ENCODE measurements at places on chromosomes 12 and 14.

DNA sequence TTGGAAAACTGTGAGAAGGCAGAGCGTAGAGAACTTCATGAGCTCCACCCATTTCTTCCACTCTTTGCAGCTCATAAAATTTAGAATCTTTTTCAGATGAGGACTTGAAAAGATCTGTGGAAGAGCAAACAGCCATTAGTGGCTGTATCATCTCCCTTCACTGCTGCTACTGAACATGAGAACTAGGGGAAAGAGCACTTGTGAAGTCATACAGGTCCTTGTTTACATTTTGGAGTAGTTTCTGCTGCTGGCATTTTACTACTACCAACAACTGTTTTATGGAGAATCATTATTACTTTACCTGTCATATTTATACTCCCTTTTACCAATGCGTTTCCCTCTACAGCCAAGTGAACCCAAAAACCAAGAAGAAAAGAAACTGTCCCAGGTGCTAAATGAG is 41.0 kb downstream of the RPGRIP1 start:
- DNase-seq, result no peak

DNA sequence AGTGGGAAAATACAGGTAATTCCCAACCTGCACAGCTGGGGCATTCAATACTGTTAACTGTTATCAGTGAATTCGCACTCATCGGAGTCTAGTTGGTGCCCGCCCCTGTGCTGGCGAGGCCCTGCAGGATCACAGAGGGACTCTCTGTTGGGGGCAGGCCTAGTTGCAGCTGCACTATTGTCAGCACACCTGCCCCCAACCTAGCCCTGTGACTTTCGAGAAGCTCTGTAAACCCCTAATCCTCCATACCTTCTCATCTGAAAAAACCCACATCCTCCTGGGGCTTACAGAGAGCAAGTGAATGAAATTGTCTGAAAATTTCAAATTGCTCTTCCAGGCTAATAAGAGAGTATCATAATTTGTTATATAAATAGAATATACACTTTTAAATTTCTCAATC is 132.2 kb upstream of the NUDT4 start:
- no peak for DNase-seq

- no peak for DNase-seq
Measured at GRCh38 chr14:72577521-72577920, 316.4 kb downstream of the DPF3 start.

GRCh38 chr12:10140001-10140400 is 10.0 kb upstream of the CLEC7A start:
- peak; percentile 49 for DNase-seq

DNA sequence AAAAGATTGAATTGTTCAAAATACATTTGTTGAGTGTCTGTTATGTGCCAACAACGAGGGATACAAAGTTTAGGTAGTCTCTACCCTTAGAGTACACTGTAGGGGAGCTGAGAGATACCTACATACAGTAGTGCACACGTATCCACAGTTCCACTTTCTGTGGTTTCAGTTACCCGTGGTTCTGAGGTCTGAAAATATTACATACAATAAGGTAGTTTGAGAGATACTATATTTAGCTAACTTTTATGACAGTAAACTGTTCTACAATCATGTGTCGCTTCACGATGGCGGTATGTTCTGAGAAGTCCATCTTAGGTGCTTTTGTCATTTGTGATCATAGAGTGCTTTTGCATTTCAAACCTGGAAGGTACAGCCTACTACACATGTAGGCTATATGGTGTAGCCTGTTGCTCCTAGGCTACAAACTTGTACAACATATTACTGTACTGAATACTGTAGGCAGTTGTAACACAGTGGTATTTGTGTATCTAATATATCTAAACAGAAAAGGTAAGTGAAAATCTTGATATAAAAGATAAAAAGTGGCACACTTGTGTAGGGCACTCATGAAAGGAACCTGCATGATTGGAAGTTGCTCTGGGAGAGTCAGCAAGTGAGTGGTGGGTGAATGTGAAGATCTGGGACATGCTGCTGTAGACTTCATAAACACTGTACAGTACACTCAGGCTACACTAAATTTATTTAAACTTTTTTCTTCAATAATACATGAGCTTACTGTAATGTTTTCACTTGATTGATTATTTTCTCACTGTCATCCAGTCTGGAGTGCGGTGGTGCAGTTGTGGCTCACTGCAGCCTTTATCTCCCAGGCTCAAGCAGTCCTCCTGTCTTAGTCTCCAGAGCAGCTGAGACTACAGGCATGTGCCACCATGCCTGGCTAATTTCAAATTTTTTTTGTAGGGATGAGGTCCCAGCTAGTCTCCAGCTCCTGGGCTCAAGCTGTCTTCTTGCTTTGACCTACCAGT is 4.0 kb downstream of the CPSF6 start:
- no peak for DNase-seq

- DNase-seq, result no peak
Measured at GRCh38 chr14:61526405-61527312, 168.7 kb upstream of the HIF1A start.

DNA sequence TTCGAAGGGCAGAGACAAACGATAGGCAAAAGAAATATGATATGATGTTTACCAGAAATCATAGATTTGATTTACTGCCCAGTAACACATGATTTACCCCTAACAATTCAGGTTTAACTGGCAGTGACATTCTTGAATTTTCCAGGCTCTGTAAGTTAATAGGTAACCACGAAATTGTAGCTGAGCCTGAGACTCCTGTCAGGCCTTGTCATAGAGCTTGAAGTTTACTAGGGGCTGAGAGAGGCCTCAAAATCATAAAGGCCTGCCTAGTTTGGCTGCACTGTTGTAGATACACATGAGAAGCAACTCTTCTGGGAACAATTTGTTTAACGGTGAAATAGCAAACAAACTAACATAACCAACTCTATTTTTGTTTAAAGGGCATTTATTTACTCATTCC is 3.3 kb downstream of the ERP27 start:
- peak; percentile 19 for DNase-seq

DNA sequence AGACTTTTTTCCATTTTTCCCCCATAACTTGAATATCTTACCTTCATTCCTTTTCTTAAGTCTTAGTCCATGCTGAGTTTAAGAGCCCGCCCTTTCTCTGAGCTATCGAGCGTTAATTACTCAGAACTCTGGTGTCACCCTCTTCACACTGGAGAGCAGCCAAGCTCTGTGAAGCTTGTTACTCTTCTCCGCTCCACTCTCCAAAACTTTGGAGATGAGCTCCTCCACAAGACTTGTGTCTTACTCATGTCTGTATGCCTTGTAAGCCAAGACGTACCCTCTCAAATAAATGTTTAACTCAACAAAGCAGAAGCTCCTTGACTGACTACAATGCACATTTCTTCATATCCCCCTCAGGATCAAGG is 54.7 kb downstream of the DICER1 start:
- DNase-seq, result no peak

GRCh38 chr14:71852181-71852580 is 80.0 kb upstream of the RGS6 start:
- no peak for DNase-seq

GRCh38 chr14:74863274-74863673 is 12.7 kb downstream of the PROX2 start:
- DNase-seq, result no peak

DNA sequence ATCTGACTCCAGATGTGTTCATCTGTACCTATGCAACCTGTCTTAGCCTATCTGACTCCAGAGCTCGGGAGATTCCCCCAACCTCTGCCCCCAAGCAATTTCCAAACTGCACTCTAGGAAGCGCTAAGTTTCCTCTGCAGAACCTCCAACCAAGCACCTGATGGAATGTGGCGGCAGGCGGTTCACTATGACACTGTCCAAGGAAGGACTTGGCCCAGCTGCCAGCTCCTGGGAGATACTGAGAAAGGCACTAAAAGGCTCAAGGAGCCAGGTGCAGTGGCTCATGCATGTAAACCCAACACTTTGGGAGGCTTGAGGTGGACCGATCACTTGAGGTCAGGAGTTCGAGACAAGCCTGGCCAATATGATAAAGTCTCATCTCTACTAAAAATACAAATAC is 244.0 kb downstream of the BCL11B start:
- DNase-seq, result no peak

DNA sequence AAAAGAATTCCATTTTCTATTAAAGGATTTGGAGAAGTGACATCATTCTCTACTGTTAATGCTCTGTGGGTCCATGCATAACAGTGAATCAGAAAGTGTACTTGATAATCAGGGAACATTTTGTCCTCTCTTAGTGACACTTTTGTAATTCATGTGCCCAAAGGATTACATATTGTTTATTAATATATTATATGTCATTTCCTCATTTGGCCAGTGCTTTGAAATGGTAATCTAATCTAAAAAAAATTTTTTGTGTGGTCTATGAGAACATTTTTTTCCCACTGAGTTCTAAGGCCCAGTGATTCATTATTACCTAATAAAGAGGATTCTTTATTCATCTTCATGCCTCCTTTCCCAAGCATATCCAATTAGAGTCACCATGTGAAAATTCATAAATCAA is 79.7 kb upstream of the MYF6 start:
- peak; percentile 61 for DNase-seq

DNA sequence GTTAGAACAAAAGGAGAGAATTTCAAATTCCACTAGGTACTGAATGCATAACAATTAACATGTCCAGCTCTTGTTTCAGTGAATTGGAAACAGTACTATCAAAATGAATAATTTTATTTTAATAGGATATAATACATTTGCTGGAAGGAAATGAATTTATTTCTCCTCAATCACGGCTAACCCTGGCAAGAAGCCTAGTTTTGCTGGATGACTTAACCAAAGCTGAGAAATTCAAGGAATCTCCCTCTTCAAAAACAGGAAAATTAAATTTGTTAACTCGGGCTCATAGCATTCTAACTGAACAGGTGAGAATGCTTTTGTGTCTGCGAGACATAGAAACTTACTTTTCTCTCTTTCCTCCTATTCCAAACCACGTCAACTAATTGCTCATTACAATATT is 163.5 kb upstream of the NEDD1 start:
- DNase-seq, result peak; percentile 36
